ENCODE measurements at places on chromosomes 1 and 21.

- DNase-seq = peak; percentile 91
Observed at GRCh38 chr1:44819608-44820327, 11.4 kb downstream of the BTBD19 start.

- DNase-seq = no peak
Observed at GRCh38 chr1:156497078-156497742, 3.4 kb downstream of the MEF2D start.

GRCh38 chr1:166343276-166343675 is 176.5 kb upstream of the FAM78B start:
- DNase-seq = no peak

GRCh38 chr1:163875927-163876320 is 554.2 kb downstream of the NUF2 start:
- no peak for DNase-seq

DNA sequence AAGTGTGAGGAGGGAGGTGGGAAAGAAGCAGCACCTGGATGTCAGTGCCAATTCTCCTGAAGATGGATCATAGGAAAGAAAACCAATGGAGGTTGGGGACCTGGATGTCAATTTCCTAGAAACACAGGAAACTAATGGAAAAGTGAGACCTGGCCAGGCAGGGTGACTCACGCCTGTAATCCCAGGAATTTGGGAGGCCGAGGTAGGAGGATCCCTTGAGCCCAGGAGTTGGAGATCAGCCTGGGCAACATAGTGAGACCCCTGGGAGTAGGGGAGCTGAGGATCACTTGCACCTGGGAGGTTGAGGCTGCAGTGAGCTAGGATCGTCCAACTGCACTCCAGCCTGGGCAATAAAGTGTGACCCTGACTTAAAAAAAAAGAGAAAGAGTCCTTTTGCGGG is 21.4 kb upstream of the SLC9A1 start:
- no peak for DNase-seq

- DNase-seq = no peak
Observed at GRCh38 chr1:94721240-94721639, 98.9 kb upstream of the SLC44A3 start.

DNA sequence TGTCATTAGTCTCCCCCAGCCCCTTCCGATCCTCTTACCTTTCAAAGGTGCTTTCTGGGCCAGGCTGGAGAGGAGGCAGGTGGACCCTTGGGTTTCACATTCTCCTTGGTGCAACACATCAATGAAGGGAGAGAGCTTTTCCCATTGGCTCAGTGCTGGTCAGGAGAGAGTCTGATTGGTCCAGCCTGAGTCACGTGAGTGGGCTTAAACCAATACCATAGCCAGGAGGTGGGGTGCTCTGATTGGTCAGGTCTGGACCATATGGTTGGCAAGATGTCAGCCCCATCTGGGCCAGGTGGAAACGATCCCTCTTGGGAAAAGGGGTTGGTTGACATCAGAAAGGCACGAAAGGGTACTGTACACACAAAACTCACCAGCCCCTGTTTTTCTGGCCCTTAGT is 44.8 kb upstream of the ABCG1 start:
- no peak for DNase-seq

GRCh38 chr1:28894785-28895184 is 19.6 kb upstream of the EPB41 start:
- no peak for DNase-seq

GRCh38 chr21:30194701-30195299 is 21.1 kb downstream of the CLDN8 start:
- peak; percentile 12 for DNase-seq

DNA sequence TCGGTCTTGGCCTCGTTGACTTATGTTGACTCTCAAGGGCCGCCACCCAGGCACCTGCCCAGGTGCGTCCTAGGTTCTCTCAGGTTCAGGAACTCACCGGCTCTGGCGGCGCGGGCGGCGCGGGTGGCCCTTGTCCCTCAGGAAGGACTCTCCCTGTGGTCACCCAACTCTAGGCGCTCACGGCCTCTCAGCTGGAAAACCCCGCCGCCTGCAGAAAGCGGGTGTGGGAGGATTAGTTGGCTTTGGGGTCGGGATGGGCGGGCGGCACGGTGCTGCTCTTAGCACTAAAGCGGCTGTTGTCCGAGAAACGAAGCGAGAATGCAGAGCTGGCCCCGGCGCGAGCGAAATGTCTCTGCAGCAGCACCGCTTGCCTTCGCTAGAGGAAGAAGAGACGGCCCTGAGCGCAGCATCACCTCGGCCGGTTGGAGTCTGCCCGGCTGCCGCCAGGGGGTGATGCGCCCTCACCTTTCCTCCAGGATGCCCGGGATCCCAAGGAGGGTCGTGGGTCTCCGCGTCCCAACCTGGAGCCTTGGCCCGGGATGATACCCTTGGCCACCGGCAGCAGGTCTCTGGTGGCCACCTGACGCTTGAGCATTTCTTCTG is 8.1 kb upstream of the TADA1 start:
- DNase-seq = no peak

GRCh38 chr1:59202455-59202854 is 94.4 kb upstream of the FGGY start:
- DNase-seq = no peak

GRCh38 chr1:20080441-20081352 is 10.7 kb downstream of the PLA2G5 start:
- DNase-seq = peak; percentile 4

- DNase-seq = peak; percentile 56
Observed at GRCh38 chr21:31161157-31161556, 122.9 kb upstream of the KRTAP19-8 start.

DNA sequence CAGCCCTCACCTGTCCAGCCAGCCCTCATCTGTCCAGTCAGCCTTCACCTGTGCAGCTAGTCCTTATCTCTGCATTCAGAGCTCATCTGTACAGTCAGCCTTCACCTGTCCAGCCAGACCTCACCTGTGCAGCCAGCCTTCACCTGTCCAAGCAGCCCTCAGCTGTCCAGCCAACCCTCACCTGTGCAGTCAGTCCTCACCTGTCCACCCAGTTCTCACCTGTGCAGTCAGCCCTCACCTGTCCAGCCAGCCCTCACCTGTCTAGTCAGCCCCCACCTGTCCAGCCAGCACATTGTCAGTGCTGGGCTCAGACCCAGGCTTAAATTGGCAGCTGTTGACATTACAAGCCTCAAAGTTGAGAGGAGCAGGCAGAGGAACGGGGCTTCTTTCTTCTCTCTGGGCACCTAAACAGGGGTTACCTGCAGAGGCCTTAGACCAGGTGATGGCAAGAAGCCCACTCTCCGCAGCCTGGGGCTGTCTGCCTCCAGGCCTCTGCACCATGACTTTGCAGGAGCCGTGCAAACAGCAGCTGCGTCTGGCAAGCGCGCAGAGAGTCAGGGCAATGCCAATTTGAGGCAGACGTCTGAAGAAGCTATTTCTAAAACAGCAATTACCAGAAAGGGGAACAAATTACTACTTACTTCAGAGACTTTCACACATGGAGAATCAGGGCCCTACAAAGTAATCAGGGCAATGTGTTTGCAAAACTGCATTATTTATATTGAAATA is 506.1 kb downstream of the NPHP4 start:
- DNase-seq = no peak

- DNase-seq = no peak
Observed at GRCh38 chr1:107964336-107965109, 457 bp downstream of the VAV3 start.

- no peak for DNase-seq
Observed at GRCh38 chr1:172069534-172069933, 228.2 kb downstream of the DNM3 start.

GRCh38 chr1:31848381-31848897 is 32.6 kb upstream of the SPOCD1 start:
- no peak for DNase-seq

GRCh38 chr1:157163273-157164127 is 25.3 kb upstream of the ETV3 start:
- DNase-seq = peak; percentile 61

DNA sequence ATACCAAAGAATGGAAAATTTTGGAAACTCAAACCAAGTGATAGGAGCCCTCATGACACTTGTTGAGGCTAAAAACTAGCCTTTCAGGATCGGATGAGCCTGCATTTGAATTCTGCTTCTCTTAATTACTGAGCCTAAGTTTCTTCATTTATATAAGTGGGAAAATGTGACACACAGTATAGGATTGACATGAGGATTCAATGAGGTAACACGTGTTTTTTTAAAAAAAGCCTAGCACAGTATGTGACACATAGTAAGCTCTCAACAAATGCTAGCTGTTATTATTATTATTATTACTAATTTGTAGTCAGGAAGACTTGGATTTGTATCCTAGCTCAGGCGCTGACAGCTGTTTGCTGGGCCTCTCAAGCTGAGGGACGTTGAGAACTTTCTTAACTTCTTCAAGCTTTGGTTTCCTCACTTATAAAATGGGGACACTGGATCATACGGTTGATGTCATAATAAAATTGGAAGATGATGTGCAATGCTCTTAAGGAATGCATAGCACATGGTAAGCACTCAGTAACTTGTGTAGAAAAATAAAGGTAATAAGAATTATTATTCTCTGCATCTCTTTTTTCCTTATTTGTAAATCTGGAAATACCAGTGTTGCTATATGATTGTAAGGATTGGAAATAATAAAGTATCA is 55.4 kb upstream of the JUN start:
- DNase-seq = no peak

GRCh38 chr1:168227620-168228019 is 1.8 kb downstream of the SFT2D2 start:
- no peak for DNase-seq

DNA sequence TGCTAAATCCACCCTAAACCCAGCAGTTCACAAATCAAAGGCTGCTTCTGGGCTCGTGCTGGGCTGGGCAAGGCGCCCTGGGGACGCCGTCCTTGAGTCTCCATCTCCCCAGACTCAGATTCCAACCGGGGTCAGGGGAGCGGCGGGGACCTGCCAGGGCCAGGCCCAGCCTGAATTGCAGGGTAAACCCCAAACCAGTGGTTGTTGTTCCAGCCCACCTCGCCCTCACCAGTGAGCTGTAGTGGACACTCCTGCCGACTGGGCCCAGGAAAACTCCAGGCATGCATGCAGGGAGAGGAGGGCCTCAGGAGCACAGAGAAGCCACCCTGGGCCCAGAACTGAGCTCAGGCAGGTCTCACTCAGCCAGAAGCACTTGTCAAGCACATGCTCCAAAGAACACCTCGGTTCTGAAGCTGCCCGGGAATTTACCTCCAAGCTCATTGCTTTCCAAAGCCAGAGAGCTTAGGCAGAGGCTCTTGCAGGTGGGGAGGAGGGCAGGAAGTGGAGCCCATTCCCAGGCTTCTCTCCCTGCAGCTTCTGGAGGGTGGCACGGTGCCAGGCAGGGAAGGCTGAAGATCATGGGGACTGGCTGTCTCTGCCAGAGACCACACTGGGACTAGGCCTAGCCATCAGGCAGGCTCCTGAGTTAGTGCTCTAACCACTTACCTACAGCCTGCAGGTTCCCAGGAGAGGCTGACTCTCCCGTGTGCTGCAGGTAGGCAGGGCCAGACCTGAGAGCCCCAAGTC is 437.0 kb downstream of the MATN1 start:
- peak; percentile 33 for DNase-seq

- peak; percentile 61 for DNase-seq
Observed at GRCh38 chr1:9890224-9890731, 19.8 kb downstream of the CTNNBIP1 start.

- no peak for DNase-seq
Observed at GRCh38 chr1:173478094-173478674, 1.0 kb downstream of the PRDX6 start.

- no peak for DNase-seq
Observed at GRCh38 chr1:21447311-21447710, 7.4 kb downstream of the NBPF3 start.

- DNase-seq = no peak
Observed at GRCh38 chr1:222728746-222729145, 8.3 kb upstream of the FAM177B start.

GRCh38 chr1:8263791-8264190 is 54.1 kb upstream of the SLC45A1 start:
- DNase-seq = no peak

DNA sequence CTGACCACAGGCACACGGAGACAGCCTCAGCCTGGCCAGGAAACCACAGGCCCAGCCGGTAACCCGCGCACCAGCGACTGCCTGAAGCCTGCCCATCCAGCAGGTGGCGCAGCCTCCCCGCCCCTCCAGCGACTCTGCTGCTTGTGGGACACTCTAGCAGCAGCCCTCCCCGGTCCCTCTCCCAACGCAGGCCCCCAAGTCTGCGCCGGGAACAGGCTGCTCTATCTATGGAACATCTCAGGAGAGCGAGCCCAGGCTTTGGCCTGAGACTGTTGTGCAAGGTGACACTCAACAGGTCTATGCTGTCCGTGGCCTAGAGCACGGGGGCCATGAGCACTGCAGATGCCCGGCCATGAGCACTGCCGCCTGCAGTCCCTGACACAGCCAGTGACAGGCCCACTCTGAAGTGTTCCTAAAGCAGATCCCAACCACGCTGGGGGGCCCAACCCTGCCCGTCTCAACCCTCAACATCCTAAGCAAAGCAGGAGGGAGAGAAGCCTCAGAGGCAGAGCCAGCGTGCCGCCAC is 28.4 kb downstream of the WDR4 start:
- DNase-seq = no peak

DNA sequence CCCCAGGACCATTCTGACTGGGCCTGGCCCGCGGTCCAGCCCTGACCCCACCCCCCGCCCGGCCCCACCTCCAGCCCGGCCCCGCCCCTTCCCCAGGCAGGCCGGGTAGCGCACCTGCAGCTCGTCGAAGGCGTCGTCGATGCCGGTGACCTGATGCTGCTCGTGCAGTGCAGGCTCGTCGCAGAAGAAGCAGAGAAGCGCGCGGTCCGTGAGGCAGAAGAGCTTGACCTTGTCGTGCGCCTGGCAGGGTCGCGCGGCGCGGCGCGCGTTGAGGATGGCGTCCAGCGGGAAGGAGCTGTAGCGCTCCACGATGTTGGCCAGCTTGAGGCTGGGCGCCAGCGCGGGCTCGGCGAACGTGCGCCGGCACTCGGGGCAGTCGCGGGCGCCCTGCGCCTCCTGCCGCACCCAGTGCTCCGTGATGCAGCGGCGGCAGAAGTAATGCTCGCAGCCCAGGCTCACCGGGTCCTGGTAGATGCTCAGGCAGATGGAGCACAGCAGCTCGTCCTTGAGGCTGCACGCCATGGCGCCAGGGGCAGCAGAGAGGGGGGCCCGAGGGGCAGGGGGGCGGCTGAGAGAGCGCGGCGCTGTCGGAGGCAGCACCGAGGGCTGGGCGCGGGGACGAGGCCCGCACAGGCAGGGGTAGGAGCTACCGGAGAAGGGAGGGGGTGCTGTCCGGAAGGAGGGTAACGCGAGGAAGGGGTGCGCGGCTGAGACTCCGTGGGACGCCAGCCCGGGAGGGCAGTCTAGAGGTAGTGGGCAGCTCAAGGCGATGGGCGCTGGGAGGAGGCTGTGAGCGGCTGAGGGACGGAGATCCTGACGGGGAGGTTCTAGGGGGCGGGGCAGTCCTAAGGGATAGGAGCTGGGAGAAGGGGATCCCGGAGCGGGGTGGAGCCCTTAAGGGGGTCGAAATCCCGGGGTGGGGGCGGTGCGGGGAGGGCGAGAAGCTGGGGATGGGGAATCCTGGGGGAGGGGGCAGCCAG is 642 bp downstream of the TRIM62 start:
- DNase-seq = peak; percentile 76

- DNase-seq = no peak
Observed at GRCh38 chr1:41509270-41509671, 24.8 kb upstream of the EDN2 start.

Data from SJSA1 (cell line).